Placental pericyte (primary cell): ENCODE measurements at places on chromosomes 11 and 22. TPM values are rescaled to one million over a fixed set of nuclear protein-coding genes. Genes with fewer than 3 reads are reported as not detected.

MMP1 gene
- 19.7 and 1,229 TPM in 2 replicates for total RNA-seq

SAA1 gene
- total RNA-seq: not detected in 2 replicates

CALCA gene
- total RNA-seq: not detected in 2 replicates

OR4A15 gene
- not detected in 2 replicates for total RNA-seq

SLC1A2 gene
- 7.0 and 8.1 TPM in 2 replicates for total RNA-seq

TRIM48 gene
- not detected in 2 replicates for total RNA-seq

CDKN1C gene
- 1.7 and 16.2 TPM in 2 replicates for total RNA-seq

RASD2 gene
- total RNA-seq: not detected in 2 replicates

PARVG gene
- total RNA-seq: not detected in 2 replicates

CD3E gene
- total RNA-seq: not detected in 2 replicates

OR4A16 gene
- total RNA-seq: not detected in 2 replicates

GUCY1A2 gene
- 0.44 and 1.6 TPM in 2 replicates for total RNA-seq

TKFC gene
- total RNA-seq: 17.6 and 27.4 TPM in 2 replicates

MYRF gene
- total RNA-seq: 6.4 and 39.2 TPM in 2 replicates

SELENOH gene
- total RNA-seq: 56.7 and 79.7 TPM in 2 replicates

CDCA5 gene
- total RNA-seq: 1.1 and 32.4 TPM in 2 replicates

NAALADL1 gene
- 6.8 and 11.0 TPM in 2 replicates for total RNA-seq

ROBO4 gene
- 0.88 and 2.7 TPM in 2 replicates for total RNA-seq

BDNF gene
- total RNA-seq: 34.9 and 59.3 TPM in 2 replicates

OR8G1 gene
- total RNA-seq: not detected in 2 replicates

CRYBB3 gene
- total RNA-seq: not detected in 2 replicates

OR5A1 gene
- not detected in 2 replicates for total RNA-seq

TRMT2A gene
- 43.1 and 57.7 TPM in 2 replicates for total RNA-seq

SHISAL1 gene
- 0.57 and 1.1 TPM in 2 replicates for total RNA-seq

POU2AF3 gene
- total RNA-seq: 0.14 TPM in 1 of 2 replicates, not detected in the other

OR5T3 gene
- not detected in 2 replicates for total RNA-seq
